Bronchial epithelial cell (primary cell): ENCODE measurements at places on chromosomes 3 and 15.

- DNase-seq, result no peak
Measured at GRCh38 chr3:113507501-113508067, 7.4 kb downstream of the SPICE1 start.

DNA sequence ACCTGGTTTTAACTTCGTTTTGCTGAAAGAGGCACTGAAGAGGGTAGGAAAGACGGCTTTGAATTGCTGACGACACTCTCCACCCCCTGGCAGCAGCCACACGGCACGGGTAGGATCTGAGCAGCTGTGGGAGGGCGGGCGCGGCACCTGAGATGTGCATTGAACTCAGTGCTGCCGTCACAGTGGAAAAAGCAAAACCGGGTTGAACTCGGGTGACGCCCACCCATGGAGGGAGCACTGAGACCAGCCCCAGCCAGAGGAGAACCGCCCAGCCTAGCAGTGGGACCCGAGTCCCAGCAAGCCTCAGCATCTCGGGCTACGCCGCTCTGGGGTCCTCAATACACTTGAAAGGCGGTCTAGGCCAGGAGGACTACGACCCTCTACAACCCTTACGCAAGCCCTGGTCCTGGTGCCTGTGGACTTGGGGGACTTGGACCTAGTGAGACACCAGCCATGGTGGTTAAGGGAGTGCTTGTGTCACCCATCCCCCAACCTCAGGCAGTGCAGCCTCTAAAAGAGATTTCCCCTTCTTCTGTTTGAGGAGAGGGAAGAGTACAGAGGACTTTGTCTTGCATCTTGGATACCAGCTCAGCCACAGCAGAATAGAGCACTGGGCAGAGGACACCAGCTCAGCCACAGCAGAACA, 50.0 kb upstream of the RPL35A start:
- no peak for DNase-seq

DNA sequence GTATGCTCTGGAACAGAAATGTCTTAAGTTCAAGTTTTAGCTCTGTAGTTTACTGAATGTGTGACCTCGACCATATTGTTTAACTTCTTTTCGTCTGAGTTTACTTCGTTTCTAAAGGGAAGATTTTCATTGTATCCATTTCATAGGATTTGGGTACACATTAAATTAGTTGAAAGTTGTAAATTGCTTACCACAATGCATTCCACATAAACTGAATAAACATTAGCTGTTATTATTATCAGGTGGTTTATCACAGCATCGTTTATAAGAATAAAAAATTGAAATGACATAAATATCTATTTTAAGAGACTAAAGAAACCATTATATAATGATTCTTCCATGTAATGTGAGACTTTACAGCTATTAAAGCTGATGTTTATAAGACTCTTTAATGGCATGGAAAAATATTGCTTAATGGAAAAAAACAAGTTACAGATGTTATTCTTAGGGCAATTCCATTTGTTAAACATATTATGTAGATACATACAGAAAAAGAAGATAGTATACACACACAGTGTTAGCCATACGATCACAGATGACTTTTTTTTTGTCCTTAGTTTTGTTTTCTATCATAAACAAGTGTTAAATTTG, 342.3 kb upstream of the SGO1 start:
- DNase-seq, result no peak

- DNase-seq, result no peak
Measured at GRCh38 chr3:142394921-142395622, 52.8 kb downstream of the XRN1 start.

DNA sequence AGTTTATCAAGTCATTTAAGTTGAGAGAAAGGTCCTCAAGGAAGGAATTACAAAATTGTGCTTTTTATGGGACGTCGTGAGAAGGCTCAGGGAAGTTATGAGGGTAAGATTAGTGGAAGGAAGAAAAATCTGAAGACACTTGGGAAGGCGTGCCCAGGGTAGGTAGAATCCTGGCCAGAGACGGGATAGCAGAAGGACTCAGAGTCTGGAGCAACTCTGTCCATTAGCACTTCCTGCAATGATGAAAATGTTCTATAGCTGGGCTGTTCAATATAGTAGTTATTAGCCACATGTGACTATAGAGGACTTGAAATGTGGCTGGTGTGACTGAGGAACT, 271.0 kb upstream of the ZPLD1 start:
- DNase-seq, result no peak

DNA sequence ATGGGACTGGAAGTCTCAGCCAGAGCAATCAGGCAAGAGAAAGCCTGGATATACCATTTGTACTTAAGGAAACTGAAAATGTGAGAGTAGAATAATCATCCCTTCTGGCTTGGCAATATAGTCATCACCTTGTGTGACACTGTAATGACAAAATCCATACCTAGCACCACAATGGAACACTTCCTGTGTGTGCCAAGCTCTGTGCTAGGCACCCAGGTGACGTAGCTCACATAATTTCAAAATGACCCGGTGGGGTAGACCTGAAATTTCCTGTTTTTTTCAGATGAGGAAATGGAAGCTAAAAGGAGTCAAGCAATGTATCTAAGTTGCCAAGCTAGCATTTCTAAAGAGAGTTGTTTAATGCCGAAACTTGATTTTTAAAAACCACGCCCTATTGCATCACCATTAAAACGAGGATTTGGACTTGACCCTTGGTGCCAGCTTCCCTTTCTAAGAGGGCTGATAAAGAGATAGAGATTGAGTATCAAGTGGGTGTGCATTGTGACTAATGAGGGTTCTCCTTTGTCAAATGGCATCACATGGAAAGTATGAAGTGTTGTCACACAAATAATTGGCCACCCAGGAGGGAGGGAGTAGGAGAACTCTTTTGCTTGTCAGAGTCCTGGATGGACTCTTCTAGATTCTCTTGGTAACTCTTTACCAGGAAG, 141.3 kb upstream of the PDZRN3 start:
- no peak for DNase-seq

- no peak for DNase-seq
Measured at GRCh38 chr3:128205558-128206145, 52.4 kb downstream of the EEFSEC start.

GRCh38 chr3:36993326-36994283, at the start of gene MLH1:
Gene MLH1 (plus strand): TSS chr3:36993518. CDS start chr3:36993548, 30 bp downstream.
- DNase-seq, result peak; percentile 100

DNA sequence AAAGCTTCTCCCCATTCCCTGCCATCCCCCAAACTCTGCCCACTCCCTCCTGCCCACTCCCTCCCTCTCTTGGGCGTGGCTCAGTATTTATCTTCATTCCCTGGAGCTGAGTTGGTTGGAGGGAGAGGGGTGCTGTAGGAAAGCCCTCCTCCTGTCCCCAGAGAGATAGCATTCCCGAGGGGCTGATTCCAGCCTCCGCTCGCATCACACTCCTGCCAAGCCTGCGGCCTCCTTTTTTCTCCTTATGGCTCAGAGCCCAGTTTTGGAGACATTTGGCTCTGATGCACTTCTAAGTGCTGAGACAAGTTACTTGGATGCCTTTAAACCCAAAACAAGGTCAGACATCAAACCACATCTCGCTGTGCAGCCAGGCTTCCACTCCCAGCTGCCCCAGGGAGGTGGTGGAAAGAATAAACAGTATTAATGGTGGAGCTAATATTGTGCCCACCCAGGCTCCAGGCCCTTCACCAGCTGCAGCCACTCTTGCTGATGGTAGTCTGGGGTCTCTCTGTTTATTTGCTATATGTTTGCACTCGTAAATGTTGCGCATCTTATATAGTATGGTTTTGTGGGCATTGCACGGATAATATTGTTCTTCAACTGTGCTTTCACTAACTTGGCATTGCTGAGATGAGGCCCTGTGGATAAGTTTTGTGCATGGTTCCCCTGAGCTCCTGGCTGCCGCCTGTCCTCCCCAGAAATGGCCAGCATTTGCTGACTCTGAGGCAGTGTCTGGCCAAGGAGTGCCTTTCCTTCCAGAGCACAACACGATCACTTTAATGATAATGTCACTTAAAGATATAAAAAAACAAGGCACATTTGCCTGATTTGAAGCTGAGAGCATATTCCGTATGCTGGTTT, 157.2 kb downstream of the LRRC28 start:
- no peak for DNase-seq

DNA sequence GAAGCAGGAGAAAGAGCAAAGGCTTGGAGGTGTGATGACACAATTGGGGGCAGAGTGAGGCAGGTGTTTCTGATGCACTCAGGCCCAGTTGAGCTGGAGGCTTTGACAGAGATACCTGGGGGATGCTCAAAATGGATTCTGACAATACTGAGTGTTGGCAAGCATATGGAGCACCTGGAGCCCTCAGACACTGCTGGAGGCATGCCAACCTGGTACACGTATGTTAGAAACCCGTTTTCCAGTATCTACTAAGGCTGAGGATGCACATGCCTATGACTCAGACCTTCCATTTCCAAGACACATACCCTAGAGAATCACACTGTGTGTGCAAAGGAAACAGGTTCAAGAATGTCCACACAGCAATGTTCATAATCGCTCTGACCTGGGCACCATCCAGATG, 58.7 kb downstream of the WNT7A start:
- peak; percentile 36 for DNase-seq

GRCh38 chr3:141384157-141384556, 15.9 kb downstream of the ZBTB38 start:
- DNase-seq, result no peak

DNA sequence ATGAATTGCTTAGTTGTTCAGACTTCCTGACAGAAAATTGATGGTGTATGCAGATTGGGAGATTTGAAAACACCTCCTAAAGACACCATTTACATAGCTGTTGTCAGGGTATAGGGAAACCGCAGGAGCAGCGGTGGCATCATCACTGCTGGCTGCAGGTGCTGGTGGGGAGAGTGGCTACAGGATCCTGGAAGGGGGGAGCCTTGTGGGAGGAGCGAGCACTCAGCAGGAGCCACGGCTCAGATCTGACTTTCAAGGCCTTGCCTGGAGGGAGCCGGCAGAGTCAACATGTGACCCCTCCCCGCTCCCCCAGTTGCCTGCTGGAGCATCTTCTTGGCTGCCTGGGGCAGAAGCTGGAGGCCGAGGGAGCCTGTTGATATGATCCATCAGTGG, 26.1 kb downstream of the EDEM1 start:
- DNase-seq, result no peak

- no peak for DNase-seq
Measured at GRCh38 chr3:117549716-117550115, 840.1 kb downstream of the TUSC7 start.

DNA sequence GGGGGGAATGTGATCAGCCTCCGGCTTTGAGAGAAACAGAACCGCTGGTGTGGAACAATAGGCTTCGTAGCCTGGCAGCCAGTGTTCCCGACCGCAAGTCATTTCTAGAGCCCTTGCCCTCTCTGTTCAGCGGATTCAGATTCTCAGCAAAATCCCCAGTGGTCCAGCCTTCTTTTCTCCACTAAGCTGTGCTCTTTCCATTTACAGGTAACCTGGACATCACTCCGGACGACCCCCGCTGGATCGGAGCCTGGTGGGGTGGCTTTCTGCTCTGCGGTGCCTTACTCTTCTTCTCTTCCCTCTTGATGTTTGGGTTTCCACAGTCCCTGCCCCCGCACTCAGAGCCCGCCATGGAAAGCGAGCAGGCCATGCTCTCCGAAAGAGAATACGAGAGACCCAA, 250.6 kb downstream of the SLCO3A1 start:
- no peak for DNase-seq
